ENCODE measurements at places on chromosomes 7 and 10.

DNA sequence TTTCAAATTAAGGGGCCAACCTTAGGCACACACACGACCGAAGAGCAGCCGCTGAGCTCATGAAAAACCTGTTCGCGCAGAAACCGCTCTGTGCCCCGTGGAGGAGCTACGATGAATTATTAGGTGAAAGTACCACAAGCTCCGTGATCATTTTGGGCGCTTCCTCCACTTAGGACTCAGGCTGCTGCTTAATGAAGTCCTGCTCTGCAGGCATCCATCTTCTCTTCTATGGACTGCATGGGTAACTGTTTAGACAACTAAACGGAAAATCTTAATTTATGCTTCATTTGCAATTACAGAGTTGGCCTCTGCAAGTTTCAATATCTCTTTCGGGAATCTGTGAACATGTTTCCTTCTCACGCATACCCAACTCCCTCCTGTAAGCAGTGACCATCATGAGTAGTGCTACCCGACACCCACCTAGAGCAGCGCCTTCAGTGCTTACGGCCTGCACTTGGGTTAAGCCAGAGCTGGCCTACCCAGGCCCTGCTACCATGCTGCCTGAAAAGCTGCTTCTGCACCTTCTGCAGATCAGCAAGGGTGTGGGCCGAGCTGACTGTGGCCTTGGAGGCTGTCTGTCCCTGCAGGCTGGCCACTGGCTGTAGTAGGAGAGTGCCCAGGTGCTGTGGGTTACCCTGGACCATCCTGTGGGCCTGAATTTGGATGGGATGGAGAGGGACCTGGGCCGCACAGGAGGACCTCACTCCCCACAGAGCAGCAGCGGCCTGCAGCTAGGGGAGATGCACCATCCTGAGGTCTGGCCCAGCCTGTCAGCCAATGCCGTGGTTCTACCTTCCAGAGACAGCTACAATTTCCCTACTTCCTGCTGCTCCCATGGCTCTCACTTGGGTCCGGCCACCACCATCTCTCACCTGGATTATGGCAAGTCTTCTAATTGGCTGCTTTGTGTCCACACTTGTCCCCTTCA, 36.0 kb downstream of the GNA12 start:
- no peak for DNase-seq

GRCh38 chr10:34812771-34813170, 2.3 kb downstream of the PARD3 start:
- DNase-seq, result no peak

- no peak for DNase-seq
Observed at GRCh38 chr7:158032561-158033115, 555.0 kb downstream of the PTPRN2 start.

GRCh38 chr10:11115337-11115736, 97.7 kb downstream of the CELF2 start:
- no peak for DNase-seq

DNA sequence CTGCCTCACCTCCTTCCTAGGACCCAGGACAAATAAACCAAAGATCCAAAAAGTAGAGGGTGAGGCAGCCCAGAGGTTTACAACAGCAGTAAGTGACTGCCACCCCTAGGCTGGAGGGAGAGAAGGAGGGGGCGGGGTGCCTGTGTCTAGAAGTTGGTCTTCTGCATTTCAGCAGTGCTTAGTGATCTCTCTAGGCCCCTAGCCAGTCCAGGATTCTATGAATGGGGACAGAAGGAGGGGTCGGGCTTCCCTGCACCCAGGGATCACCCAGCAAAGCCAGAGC, 62.8 kb upstream of the KDM7A start:
- no peak for DNase-seq

DNA sequence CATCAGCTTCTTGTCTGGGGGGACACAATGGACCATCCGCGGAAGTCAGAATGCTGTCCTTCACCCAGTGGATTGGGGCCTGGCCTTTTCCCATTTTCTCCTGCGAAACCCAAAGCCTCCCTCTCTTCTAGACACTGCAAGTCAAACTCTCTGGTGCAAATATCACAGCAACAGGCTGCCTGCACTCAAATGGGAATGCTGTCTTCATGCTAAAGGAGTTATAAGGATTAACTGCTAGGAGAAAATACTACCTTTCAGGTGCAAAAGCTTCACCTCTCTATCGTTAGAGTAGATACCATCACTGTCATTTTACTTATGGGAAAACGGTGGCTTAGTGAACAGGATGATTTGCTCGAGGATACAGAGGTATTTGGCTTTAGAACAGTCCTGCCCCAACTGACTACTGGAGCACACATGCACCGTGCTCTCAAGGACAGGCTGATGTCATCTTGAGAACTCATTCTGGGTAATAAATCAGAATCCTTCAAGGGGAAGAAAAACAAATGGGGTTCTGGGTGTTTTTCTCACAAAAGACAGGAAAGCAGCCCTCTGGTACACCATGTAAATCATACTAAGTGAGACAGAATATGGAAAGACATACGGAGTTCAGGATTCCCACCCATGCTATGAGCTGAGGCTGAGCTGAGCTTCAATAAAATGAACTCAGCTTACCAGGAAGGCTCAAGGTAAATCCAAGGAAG, 100.9 kb downstream of the SAMD9 start:
- no peak for DNase-seq

DNA sequence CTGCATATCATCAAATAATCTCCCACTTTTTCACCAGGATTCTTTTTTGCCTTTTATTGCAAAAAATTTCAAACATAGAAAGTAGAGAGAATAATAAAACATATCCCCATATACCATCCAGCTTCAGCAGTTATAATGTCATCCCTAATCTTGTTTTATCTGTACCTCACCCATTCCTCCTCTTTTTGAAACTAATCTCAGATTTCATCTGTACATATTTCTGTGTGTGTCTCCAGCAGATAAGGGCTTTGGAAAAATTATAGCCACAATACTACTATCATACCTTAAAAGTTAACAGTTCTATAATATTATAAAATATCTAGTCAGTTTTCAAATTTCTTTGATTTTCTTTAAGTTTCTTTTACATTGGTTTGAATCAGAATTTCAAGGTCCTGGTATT, 7.6 kb upstream of the ENTPD1 start:
- no peak for DNase-seq

DNA sequence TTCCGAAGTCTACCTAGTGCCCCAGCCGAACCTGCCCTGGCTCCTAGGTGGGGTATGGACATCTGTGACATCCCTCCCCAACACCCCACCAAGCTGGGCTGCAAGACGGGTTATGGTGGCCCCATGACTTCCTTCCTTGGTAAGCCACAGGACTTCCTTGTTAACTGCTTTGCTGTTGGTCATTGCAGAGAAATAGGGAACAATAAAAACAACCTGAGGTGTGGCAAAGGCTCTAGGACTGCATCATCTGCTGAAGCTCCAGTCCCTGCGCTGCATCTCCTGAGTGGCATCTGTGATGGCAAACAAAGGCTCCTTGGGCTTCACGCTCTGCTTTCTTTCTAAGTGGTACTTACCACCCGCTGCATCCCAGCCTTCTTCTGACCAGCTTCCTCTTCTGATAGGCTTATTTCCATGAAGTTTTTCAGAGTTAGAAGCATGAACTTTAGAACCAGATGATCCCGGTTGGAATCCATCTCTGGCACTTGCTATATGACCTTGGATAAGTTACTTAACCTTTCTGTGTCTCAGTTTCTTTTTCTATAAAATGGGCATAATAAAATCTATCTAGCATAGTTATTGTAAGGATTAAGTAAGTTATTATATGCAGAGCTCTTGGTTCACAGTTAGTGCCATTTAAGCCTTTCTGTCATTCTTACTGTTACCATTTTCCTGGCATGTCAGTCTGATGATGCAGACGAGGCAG, 216.8 kb downstream of the RPS24 start:
- no peak for DNase-seq

DNA sequence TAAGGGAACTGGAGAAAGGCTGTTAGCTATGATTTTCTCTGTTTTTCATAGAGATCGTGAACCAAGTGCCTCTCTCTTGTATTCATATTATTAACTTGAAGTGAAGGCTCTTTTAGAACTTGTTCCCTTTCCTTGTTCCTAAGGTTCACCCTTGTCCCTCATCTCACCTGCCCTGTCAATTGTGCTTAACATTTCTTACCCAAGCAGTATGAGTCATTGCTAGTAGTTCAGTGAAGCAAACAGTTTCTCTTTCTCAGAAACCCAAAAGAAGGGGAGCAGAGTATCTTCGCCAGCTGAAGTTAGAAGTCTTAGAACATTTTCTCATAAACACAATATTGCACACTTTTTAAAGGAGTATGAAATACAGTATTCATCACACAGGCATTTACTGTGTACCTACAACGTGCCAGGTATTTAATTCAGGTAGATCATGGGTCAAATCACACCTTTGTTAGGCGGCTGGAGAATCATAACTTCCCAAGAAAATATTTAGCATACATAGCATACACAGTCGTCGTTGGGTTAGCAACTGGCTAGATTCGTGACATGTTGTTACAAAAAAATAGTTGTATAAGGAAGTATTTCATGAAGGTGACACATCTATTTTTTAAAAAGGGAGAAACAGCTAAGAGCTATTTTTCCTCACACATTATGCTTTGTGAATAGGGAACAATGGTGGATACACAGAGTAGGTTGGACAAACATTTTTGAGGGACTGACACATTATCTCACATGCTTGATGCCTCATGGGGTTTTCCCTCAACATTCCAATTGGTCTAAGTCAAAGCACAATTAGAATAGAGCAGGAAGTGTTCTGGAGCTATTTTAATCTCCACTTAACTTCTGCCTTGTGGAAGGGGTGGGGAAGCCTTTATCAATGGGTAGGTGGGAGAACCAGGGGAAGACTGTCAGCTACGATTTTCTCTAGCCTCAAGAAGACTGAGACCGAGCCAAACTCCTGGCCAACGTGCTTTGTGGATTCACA, 13.2 kb downstream of the HDAC9 start:
- DNase-seq, result no peak

DNA sequence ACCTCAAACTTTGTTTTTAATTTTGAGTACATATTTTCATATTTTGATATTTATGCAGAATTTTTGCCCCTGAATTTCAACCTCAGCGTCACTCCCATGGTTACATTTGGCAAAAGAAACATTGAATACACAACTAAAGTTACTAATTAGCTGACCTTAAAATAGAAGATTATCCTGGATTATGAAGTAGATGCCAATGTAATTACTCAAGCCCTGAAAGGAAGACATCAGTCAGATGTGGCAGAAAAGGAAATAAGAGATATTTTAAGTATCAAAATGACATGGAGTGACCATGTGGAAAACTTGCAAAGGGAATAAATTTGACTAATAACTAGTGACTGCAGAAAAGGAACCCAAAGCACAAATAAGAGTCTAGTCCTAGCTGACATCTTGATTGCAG, 701.3 kb upstream of the KCND2 start:
- no peak for DNase-seq

DNA sequence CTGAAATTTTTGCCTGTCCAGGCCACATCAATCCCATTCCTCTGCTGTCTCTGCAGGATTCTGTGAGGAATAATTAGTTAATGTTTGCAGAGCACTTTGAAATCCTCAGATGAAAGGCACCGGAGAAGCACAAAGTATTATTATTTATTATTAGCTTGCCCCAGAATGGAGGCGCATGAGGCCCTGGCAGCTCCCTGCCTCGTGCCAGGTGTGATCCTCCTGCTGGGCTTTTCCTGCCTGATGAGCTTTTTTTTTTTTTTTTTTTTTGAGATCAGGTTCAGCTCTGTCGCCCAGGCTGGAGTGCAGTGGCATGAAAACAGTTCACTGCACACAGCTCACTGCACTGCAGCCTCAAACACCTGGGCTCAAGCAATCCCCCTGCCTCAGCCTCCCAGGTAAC, 65.2 kb downstream of the TCF7L2 start:
- no peak for DNase-seq

DNA sequence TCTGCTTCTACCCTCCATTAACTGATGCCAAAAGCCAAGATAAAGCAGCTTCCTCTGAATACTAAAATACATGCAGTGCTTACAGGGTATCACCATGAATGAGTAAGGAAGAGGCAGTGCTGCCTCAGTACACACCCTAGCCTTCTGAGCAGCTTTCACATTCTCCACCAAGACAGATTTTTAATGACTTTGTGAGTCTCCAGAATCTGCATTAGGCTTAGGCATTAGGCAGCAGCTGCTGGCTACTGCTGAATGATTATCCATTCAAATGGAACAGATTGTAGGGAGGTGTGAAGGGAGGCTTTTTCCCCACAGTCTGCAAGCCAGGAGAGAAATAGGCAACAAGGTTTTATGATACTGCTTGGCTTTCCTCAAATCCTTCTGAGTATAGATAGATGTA, 1226.7 kb upstream of the LRRN3 start:
- DNase-seq, result no peak

DNA sequence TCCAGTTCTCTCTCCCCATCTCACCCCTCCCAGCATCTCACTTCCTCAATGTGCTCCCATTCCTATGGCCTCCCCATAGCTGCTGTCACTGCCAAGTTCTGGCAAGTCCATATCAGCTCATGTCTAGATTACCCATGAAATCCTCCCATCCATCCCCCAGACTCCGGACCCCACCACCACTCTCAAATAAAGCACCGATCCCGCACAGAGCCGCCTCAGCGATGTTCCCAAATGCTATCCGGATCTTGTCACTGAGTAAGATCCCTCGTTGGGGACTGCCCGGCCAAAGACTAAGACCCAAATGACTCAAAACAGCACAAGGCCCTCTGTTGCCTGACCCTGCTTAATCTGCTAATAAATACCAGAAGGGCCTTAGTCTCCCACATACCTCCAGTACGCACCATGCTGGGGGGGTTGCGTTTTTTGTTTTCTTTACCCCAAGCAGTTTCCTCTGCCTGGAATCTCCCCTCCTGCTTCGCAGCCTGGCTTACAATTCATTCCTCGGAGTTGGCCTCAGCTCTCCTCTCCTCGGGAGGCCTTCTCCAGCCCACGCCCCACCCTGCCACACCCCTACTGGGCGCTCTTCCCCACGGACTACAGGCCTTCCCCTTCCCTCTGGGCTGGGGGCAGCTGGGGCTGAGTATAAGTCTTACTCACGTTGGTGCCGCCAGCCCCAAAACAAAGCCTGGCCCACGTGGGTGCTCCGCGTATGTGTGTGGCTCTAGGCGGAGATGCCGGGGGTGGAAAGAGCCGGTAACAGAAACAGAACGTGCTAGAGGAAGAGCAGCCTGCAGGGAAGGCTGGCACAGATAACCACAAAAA, 1.8 kb upstream of the DUSP5 start:
- peak; percentile 41 for DNase-seq

DNA sequence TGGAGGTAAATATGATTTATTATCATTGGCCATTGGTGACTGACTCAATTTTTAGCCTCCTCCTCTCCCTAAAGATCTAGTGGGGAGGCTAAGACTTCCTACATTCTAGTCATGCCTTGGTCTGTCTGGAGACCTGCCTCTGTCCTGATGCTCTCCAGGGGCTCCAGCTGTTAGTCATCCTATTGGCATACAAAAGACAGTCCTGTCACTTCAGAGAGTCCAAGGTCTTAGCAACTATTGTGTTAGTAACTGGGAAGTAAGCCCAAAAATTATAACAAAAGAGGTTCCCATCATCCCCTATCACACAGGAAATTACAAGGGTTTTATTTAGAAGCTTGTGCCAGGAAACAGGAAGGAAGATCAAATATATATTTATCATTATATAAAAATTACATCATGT, 400.6 kb upstream of the VSTM2A start:
- DNase-seq, result no peak
